Body of pancreas (tissue), 4 donors: ENCODE measurements at places on chromosomes 4 and X.

DNA sequence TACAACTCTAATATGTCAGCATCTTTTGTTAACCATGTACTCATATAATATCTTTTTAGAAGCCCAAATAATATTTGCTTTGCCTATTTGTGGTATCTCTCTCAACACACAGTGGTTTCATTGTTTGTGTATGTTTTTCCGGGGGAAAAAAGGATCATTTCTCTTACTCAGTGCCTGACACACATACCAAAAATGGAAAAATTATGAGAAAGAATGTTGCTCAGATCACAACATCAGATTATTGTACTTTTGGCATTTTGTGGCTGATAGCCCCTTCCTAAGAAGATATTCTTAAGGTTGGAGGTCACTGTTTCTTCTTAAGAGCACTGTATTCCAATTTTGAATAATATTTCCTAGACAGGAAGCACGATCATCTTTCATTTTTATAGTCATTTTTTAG, 93.6 kb downstream of the PDLIM5 start:
- no peak for DNase-seq

DNA sequence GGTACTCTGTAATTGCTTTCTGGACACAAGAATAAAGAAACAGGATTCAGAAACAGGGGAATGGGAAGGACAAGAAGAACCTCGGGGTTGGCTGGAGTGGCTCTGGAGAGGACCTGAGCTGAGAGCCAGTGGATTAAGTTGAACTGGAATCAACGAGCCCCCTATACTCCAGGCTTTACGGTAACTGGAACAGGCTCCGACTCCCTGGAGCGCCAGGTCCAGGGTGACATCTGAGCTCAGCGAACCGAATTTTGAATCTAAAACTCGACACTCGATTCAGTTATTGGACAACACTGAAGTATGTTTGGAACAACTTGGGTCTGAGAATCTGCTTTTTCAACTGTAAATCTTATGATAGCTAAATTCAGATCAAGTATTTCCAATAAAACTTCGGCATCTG, 23.9 kb downstream of the HMX1 start:
- peak; percentile 3 for DNase-seq

GRCh38 chr4:128161138-128161537, 100.0 kb downstream of the LARP1B start:
- no peak for DNase-seq

DNA sequence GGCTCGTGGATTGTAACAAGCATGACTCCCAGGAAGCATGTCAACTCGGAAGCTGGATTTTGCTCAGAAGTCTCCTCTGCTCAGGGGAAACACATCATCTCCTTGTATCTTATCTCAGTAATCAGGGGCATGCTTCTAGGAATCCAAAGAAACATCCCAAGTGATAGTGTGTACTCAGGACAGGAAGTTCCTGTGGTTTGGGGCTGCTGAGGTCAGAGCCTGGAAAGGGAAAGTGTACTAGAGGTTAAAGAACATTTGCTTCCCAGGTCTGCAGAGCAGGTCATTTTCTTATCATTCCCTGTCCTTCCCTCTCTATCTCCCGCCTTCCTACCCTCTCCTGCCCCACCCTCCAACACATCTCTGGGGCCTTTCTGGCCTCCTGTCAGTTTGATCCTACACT, 38.8 kb downstream of the SLC34A2 start:
- no peak for DNase-seq

DNA sequence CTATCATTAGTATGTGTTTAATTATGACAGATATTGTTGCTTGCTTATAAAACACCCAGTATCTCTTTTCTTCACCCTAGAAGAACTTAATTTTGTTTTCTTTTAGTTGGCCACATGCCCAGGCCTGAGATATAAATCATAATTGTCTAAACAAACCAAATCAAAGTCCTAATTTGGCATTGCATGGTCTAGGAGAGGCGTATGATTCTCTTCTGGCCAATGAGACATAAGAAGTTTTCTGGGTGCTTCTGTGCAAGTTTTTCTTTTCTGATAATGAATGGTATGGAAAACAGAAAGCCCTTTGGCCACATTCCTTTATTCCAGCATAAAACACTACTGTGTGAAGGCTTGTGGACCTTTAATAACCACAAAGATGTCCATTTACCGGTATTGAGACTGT, 192.9 kb upstream of the CTSO start:
- DNase-seq: no peak

GRCh38 chr4:7854697-7855370, 84.8 kb downstream of the AFAP1 start:
- no peak for DNase-seq

- no peak for DNase-seq
Observed at GRCh38 chr4:103002551-103002950, 17.0 kb downstream of the SLC9B1 start.

DNA sequence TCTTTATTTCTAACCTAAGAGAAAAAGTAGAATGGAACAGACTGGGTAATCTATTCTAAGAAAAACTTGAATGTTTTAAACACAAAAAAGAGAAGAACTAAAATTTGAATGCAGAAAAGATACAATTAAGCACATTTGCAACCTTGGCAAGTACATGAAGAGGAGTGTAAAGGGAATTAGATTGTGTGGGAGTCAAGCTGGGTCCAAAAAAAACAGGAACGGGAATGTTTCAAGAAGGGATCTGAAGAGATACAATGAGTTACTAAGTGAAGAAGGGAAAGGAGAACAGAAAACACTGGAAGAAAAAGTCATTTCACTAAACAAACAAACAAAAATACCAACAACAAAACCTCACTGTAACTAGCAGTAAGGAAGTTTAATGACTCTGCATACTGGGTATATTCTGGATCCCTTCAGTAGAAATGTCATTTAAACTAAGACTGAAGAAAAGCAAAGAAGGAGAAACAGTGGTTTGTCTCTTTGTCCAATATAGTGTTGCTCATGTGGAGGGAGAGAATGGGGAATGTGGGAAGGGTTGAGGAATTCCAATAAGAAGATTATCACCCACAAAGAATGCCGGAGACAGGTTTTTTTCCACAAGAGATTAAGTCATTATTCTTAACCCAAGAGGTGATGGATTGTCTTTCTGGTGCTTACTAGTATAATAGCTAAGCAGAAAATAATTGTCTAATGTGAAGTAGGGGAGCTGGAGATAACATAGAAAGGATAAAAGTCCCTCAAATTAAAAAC, 50.4 kb upstream of the PTPN13 start:
- DNase-seq: no peak

- no peak for DNase-seq
Observed at GRCh38 chr4:152455311-152455710, 80.6 kb downstream of the FBXW7 start.

- DNase-seq: no peak
Observed at GRCh38 chr4:8709729-8710360, 117.3 kb downstream of the CPZ start.

DNA sequence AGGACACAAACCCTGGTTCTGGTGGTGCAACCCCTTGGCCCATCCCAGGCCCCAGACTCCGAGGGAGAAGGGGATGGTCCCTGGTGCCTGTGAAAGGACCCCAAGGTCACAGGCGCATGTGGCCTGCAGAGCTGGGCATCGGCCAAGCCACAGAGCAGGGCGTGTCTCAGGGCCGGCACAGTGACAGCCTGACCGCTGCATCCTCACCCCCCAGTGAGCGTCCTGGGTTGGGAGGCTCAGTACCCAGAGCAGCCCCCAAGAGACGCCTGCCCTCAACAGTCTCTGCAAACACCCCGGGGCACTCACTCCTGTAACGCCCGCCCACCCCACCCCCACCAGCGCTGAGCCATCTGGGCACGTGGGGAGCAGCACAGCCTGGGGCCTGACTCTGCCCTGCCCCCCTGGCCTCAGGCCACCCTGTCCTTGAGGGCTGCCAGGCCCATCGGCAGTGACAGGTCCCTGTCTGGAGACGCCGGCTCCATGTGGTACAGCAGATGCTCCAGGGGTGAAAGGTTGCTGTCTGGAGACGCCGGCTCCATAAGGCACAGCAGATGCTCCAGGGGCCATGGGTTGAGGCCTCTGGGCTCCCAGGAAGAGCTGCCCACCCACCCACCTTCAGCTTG, 24.5 kb upstream of the CPLX1 start:
- DNase-seq: peak; percentile 9

DNA sequence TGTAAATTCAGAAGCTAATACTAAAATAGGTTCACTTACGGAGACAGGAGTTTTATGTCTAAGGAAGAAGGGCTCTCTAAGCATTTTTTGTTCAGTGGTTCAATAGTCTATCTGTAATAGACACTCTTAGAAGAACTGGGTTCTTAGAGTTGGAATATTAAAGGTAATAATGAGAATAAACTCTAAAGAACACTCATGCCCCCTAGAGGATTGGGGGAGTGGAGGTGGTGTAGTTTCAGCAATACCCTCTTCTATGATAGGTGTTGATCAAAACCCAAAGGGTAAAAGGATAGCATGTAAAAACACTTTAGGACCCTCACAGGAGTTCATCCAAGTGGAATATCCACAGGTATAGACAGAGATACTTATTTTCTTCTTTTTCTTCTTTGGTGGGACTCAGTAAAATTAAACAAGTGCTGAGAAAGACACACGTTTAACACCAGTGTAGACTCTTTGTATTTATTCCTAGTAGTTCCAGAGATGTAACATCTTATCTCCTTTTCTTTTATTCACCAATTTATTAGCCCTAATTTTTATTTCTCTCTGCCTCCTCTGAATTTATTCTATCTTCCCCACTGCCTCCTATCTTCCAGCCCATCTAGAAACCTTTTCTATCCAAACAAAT, 25.7 kb upstream of the MND1 start:
- peak; percentile 51 for DNase-seq

DNA sequence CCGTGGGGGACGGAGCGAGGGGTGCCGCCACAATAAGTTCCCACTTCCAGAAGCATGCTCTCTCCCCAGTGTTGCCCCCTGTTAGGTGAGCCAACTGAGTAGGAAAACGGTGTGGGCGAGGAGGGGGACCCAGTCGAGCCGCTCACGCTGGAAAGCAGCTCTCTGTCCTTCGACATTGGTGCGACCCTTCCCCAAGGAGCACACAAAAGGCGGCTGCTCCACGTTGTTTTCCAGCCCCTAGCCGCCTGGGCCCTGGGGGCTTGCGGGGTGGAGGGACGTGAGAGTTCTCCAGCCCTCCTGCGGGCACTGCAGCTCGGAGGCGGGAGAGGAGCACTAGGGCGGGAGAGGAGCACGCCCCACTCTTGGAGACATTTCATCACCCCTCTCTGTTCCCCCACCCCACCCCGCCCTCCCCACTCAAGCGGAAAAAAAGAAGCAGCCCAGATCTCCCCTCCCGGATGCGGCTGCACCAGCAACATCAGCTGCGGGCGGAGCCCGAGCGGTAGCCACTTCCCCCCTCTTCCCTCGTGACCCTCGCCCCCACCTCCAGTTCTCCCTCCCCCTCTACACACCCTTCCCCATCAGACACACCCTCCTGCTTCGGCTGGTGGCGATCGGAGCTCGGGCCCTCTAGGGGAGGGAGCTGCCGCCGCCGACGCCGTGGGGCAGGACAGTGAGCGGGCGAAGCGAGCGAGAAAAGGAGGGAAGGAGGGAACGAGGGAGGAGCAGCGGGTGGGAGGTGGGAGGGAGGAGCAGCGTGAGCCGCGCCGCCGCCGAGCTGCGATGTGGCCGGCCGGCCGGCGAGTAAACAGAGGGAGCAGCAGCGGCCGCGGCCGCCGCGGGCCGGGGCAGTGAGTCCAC, at the start of gene DOCK11:
Gene DOCK11, plus strand, starts transcription at position 755 of the 861 bp plus-strand sequence. CDS start 157 bp downstream, outside the sequence.
- peak; percentile 43 for DNase-seq

GRCh38 chr4:61571761-61572559, 371.8 kb downstream of the ADGRL3 start:
- no peak for DNase-seq

- DNase-seq: no peak
Observed at GRCh38 chr4:114729068-114729738, 130.6 kb downstream of the UGT8 start.

- DNase-seq: no peak
Observed at GRCh38 chrX:103250977-103251376, 4.0 kb downstream of the TCEAL8 start.

DNA sequence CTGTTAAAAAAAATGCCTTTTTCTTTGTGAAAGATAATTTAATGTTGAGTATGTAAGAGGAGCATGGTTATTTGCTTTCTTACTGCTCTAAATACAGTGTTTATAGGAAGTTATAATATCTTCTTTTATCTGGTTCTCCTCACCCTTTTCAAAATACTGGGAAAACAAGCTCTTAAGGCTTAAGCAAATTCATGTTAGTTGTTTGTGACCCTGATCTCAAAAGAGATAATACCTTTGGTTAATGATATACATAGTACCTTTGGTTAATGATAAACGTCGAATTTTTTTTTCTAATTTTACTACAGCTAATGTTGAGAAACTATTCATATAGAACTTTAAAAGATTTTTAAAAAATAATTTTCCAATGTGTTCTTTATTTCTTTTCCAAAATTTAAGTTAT, 180.1 kb downstream of the RAPGEF2 start:
- no peak for DNase-seq

DNA sequence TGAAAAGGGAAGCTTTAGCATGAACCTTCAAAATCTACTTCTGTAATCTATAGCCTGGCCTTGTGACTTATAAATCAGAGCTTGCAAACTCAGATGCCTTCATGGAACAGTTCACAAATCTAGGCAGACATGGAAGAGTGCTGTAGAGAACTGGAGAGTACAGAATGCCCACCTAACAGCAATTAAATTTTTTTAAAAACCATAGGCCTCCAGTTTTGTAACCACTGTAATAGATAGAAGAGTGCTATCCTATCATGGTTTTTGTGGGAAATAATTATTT, 10.4 kb downstream of the MTMR1 start:
- DNase-seq: no peak
